ENCODE measurements at places on chromosomes 12 and 14. TPM values are rescaled to one million over a fixed set of nuclear protein-coding genes. Genes with fewer than 3 reads are reported as not detected.

Gene FAM186B
- not detected for polyA plus RNA-seq

Gene LALBA
- polyA plus RNA-seq: not detected

Gene NAV3
- not detected for polyA plus RNA-seq

Gene BHLHE41
- not detected for polyA plus RNA-seq

Gene GPR162
- polyA plus RNA-seq: 78.1 TPM
